ENCODE measurements at places on chromosomes 3 and 15.

DNA sequence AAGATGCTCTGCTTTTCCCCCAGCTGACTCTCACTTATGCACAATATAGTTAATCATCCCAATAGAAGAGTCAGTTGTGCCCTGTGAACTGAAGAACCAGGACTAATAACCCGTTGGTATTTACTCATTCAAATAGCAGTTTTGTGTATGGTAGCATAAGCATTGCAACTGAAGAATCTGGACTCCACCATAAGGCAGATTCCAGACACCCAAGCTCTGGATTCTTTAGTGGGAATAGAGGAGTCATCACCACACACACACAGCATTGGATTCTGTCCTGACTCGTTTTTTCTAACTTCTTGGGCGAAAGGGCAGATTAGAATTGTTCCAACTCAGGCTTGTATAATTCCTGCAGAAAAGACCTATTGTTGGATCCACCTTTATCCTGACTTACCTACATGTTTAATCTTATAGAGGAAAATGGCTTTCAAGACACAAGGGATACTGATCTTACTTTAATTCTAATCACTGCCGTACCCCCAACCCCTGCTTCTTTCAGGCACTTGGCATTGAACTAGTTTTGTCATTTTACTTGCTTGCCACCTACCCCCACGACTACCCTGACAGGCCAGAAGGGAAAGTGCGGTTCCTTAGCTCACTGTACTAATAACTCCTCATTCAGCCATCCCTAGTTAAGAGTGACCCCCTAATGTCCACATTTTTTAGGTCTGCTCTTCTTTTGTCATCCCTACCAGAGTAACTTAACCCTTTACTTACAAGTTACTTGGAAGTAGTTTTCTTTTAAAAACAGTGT, 42.3 kb downstream of the NKIRAS1 start:
- DNase-seq, result no peak

DNA sequence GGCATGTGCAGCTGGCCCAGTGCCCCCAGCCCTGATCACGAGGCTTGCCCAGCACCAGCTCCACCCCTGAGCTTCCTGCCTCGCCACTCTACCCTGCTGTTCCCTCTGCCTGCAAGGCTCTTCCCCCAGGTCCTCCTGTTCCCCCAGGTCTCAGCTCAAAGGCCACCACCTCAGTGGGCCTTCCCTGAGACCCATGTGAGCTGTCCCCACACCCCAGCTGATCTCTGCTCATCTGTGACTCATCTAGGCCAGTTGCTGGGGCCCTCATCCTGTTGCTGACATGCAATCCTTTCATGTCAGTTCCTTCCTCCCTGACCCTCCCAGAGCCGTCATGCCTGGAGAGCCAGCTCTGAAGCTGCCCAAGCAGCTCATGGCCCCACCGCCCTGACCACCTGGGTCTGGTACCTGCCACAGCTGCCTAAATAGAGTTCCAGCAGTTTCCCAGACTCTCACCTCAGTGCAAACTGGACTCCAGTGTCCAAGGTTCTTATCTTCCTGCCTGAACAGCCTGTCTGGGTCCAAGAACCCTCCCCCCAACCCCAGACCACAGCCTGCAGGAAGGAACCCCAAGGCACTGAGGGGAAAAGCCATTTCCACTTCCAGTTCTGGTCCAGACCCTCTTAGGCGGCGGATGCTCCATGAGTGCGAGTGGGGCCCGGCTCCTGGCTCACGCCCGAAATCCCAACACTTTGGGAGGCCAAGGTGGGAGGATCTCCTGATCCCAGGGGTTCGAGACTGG, 116.6 kb upstream of the IQSEC1 start:
- no peak for DNase-seq

- DNase-seq, result no peak
These were observed 288.1 kb upstream of the NECTIN3 start for GRCh38 chr3:110783541-110783940.

- no peak for DNase-seq
These were observed 769 bp upstream of the CSPG4 start for GRCh38 chr15:75713338-75713895.

GRCh38 chr3:53749448-53749847, 96.8 kb downstream of the CHDH start:
- DNase-seq, result no peak

- no peak for DNase-seq
These were observed 64.0 kb upstream of the PLSCR4 start for GRCh38 chr3:146314871-146315270.

DNA sequence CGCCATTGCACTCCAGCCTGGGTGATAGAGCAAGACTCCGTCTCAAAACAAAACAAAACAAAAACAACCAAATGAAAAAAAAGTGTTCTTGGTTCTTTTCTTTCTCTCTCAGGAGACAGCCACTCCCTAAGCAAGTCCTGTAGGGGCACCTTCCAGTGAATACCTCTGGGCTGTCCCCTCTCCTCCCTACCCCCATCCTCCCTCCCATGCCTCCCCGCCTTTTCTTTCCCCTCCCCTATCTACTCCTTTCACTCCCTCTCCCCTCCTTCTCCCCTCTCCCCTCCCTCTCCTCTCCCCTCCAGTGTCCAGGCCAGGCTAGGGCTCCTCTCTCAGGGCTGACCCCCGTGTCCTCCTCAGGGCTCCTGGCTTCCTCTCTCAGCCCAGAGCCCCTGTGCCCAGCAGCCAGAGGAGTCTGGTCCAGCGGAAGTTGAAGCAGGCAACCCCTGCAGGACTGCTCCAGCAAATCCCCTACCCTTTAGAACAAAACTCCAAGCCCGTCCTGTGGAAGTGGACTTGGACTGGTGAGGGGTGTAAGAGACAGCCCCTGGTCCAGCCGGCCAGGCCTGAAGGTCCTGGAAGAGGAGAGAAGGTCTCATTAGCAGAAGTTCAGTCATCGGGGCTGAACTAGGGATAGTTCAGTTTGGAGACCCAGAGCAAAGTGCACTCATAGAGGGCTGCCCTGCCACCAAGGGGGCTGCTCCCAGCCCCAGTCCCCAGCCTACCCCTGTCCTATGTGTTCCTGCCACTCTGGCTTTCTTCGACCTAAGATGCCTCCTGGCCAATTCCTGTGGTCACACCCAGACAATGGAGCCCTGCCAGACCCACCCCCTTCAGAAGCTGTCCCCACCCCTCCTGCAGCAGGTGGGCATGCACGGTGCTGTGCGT, 79.8 kb upstream of the IQSEC1 start:
- DNase-seq, result no peak

DNA sequence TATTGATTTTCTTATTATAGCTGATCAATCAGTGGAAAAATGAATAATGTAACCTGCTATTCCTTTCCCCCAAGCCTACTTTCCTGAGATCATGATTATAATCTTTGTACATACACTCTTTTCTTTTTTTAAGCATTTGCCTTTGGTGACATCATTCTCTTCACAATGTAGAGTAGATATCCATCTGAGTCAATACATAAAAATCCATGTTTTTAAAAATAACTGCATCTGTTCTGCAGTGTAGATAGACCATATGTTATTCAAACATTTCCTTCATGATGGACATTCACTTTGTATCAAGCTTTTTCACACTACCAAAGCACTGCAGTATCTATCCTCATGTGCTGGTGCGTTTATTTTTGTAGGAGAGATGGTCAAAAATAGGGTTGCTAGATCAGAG, 211.1 kb downstream of the PTPRG start:
- DNase-seq, result no peak

GRCh38 chr15:82174471-82175235, 87.9 kb downstream of the EFL1 start:
- DNase-seq, result no peak

DNA sequence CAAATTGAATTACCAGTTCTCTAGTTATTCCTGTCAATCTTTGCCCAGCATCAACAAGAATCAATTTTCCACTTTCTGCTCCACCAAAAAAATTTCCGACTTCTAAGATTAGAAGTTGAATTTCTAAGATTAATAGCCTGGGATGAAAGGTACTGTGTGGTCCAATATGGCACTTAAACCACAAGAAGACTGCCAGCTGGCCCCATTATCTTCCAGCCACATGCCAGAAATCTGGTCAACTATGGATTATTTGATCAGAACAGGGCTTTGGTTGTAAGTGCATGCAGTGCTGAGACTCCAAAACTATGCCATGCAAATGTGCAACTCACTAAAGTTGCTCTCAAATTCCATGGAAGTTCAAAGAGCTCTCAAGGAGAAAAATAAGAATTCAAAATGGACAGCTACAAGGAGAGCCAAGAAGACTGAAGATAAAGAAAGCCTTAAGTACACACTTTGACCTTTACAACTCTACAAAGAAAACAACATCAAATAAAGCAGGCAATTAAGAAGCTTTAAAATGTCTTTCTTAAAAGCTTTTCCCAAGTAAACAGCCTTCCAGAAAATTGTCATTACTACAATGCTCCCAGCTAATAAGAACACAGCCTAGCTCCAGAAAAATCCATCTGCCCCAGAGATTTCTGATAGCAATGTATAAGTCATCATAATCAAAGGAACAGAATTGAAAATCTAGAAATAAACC, 64.2 kb downstream of the ST3GAL6 start:
- no peak for DNase-seq

DNA sequence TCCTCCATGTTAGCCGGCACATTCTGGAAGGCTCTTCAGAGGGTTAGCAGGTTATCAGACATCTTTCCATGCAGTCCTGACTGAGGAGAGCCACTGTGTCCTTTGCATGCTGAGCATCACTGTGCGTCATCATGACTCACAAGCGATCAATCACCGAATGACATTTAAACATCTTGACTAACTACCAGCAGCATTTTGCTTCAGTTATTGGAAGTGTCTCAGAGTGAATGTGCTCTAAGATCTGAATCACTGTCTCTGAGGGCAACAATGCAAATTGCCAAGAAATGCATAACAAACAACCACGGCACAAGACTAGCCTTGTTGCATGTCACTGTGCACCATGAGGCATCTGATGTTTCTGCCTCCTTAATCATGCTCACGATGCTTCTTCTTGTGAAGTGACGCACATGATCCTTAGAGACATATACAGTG, 18.3 kb upstream of the ATP8B4 start:
- DNase-seq, result no peak

DNA sequence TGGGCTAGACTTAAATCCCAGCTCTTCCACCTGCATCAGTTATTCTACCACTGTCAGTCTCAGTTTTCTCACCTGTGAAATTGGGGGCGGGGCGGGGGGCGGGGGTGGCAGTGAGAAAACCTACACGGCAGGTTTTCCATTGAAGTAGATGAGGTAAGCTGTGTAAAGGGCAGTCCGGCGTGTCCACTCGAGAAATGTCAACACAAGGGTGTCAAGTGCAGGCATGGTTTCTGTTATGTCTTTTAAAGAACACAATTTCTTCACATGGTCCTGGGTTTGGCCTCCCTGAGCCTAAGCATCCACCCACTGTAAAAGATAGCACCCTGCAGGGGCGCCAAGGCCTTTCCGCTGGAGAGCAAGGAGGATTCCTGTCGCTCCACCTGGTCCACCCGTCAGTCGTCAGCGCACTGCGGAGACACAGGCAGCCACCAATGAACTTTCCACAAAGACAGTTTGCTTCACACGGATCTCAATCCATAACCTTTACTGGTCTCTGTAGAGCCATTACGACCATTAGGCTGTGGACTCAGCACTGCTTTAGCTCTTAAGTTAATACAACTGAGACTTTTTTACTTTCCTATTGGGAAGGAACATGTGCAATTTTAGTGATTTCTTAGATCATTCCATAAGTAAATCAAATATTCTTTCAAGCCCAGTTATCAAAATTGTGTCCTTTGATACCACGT, 99.5 kb upstream of the FOXB1 start:
- DNase-seq, result no peak

DNA sequence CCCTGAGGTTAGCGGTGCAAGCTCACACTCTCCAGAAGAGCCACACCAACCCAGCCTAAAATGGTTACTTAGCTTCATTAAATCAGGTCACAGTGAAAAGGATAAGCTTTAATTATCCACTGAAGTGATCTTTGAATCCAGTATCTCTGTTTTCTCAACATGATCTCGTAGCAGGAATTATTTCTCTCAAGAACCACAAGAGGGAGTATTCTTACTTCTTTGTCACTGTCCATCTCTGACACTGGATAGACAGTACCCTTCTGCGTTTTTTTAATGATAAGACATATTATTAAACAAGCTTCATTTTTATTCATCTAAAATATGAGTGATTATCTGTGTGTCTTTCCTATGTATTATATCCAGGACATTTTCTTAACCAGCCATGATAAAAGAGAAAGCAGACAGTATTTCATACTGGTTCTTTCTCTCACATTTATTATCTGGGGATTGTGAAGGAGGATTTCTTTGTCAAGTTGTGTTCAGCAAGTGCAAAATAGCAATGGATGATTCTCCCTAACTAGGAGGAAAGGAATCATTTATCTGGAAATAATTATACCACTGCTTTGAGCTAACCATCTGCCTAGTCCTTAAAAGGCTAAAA, 105.4 kb upstream of the CCDC54 start:
- DNase-seq, result peak; percentile 10

GRCh38 chr3:69838217-69838616, 99.0 kb downstream of the MITF start:
- no peak for DNase-seq

DNA sequence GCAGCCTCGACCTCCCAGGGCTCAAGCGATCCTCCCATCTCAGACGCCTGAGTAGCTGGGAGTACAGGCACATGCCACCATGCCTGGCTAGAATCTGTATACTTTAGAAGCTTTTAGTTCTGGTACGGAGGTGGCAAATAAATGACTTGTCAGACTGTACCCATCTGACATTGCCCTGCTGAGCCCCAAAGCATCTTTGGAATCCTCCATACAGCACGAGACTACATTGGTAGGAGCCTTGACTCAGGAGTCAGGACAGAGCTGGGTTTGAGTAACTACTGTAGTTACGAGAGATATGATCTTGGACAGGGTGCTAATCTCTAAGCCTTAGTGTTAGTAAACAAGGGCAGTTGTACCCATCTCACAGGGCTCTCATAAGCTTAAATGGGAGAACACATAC, 67.8 kb upstream of the NPHP3 start:
- DNase-seq, result no peak

- no peak for DNase-seq
These were observed 46.5 kb downstream of the CDC25A start for GRCh38 chr3:48141604-48142137.

DNA sequence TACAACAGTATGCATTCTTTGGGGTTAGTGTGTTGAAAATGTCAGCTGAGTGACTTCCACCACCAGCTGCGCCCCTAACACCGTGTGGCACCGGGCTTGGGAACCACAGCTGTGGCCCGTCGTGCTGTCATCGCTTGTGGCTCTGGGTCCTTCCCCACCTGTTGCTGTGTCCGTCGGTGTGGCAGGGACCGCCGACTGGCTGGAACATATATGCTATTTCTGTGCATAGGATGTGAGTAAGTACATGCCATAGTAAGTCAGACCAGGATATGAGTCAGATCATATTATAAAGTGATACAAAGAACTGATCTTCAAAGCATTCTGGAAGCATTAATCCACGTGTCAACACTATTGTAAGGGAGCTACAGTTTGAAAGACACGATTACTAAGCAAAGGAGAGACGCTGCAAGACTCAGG, 31.9 kb downstream of the EHD4 start:
- DNase-seq, result no peak

DNA sequence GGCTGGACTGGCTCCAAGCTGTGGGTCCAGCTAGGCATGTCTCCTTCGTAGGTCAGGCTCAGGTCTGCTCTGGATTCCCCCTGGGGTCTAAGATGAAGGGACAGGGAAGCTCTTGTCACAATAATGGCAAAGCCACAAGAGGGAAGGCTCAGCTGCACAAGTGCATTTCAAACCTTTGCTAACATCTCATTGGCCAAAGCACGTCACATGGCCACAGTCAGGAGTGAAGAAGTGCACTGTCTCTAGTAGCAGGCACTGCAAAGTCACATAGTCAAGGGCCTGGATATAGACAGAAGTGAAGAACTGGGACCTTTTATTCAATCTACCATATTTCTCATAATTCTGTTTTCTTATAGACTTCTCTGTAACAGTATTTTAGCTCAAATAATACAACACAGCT, 20.1 kb downstream of the DLEC1 start:
- no peak for DNase-seq

All from D721Med (cell line).